ENCODE measurements at places on chromosomes 3 and 15.

GRCh38 chr15:60074181-60074885, 70.2 kb downstream of the FOXB1 start:
- no peak for DNase-seq

GRCh38 chr3:123663977-123664376, 79.1 kb upstream of the HACD2 start:
- no peak for DNase-seq

- no peak for DNase-seq
Observed at GRCh38 chr3:67437789-67438188, 216.6 kb downstream of the SUCLG2 start.

DNA sequence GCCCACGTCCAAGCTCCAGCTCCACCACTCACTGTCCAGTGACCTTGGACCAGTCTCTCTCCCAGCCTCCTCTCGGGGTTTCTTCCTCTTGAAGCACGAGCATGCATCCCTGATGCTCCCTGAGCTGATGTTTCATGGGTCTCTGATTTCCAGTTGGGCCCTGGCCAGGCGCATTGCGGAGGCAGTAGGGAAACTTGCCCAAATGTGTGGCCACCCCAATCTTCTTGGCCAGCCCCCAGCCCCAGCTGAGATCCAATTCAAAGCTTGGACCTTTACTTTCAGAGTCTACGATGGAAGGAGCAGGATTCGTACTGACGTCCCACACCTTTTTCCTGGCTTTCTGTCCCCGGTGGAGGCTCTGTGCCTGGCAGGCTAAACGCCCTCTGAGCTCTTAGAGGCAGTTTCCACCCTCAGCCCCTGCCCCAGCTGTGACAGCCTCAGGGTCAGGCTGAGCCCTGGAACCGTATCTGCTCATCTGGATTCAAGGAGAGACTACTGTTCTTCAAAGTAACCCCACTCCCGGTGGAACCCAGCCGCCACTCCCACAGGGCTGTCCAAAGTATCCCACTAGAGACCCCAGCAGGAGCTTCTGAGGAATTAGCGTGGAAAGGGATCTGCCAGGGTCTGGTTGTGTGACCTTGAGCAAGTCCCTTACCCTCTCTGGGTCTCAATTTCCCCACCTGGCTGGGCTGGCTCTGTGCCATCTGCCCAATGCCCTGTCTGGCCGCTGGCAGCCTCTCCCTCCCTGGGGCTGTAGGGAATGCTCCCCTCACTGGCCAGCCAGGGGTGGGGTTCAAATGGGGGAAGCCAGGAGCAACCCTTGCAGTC, 37.4 kb downstream of the CPN2 start:
- DNase-seq: no peak

GRCh38 chr3:128133273-128133883, 9.8 kb upstream of the RUVBL1 start:
- DNase-seq: peak; percentile 41

GRCh38 chr15:63593705-63594671, 3.2 kb upstream of the FBXL22 start:
- DNase-seq: no peak

DNA sequence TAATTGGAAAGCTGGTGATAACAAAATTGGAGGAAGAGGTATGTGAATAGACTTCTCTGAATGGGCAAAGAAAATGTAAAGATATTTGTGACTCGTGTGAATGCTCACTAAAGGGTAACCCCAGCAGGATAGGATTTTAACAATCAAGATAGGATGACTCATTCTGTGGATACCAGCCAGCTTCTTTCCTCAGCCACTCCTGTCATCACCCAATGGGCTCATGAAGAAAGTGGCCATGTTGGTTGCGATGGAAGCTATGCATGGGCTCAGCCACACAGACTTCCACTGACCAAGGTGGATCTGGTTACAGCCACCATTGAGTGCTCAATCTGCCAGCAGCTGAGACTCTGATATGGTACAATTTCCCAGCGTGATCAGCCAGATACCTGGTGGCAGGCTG, 40.9 kb downstream of the STRIT1 start:
- no peak for DNase-seq

- DNase-seq: no peak
Observed at GRCh38 chr15:25771338-25771706, 91.8 kb downstream of the ATP10A start.

DNA sequence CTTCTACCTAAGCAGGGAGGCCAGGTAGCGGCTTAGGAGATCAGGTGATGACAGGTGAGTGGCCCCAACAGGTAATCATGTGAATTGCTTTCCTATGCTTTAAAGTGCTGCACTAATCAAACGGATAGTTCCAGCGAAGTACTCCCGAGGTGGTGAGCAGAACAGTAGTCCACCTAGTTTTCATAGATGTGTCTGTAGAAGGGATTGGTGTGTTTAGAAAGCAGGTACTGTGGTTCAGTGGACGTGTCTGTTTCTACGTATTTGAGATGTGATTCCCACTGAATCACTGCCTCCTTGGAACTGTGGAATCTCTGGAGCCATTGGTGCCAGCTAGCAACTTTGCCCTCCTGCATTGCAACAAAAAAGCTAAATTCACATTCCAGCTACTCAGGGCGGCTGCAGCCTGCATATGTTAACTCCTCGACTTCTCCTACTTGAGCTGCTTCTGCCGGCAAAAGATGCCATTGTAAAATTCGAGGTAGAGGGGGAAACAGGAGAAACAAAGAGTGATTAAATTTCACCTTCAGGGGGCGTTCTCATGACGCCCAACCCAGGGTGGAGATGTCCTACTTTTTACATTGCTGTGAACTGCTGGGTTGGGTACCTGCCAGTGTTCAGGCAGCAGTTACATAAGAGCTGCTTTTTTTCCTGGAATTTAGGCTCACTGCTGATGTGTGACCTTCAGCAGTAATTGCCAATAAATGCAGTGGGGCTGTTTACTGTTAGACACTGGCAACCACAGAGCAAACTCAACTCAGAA, 227.3 kb downstream of the ITPR1 start:
- no peak for DNase-seq

GRCh38 chr15:57079931-57080620, 161.6 kb downstream of the TCF12 start:
- DNase-seq: no peak

DNA sequence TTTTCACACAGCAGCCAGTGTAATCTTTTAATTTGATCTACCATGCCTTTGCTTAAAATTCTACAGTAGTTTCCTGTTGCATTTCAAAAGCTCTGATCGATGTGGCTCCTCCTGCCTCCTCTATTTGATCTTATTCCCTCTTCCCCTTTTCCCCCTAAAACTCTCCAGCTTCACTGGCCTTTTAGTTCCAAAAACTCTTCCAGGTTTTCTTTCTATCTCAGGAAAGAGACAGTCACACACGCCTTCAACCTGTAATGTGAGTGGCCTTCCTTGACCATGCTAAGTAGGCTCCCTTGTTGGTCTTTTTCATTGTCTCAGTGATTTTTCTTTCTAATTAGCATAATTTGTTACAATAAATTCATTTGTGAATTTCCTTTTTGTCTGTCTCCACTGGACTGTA, 985 bp downstream of the TEX9 start:
- no peak for DNase-seq

GRCh38 chr3:178802259-178802658, 266.0 kb downstream of the KCNMB2 start:
- DNase-seq: no peak

- DNase-seq: no peak
Observed at GRCh38 chr3:160105907-160106584, 117.4 kb downstream of the IL12A start.

GRCh38 chr3:190546881-190547510, 33.1 kb downstream of the IL1RAP start:
- no peak for DNase-seq

GRCh38 chr15:79427781-79428598, 4.1 kb upstream of the MINAR1 start:
- DNase-seq: no peak

DNA sequence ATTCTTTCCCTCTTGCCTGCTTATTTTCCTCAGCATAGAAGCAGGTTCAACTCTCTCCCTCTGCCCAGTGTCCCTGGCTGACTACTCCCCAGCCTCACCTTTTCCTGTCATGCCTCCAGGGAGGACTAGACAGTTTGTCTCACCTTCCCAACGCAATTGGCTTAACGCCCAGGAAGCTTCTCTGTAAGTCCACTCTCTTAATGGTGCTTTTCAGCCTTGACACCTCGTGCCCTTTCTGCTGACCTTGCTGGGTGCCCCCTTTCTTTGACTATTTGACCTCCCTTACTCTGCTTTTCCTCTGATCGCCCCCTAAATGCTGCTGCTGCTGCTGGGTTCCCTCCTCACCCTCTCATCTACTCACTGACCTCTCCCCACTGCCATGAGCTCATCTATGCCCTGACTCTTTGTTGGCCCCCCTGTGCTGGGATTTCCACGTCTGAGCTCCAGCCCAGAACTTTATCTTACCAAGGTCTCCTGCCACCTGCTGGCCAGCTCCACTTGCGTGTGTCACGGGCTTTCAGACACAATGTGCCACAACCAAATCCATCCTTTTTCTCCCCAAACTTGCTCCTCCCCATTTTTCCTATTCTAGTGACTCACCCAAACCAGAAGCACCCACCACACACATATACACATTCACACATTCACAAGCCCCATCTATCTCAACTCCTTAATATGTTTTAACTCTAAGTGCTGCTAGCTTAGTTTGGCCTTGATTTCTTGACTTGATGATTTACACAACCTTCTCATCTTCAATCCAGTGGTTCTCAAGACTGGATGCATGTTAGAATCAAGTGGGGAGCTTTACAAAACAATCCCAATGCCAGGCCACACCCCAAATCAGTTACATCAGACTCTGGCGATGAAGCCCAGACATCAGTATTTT, 16.6 kb downstream of the EPB42 start:
- DNase-seq: peak; percentile 19

- DNase-seq: no peak
Observed at GRCh38 chr15:67559576-67559975, 17.1 kb downstream of the MAP2K5 start.

GRCh38 chr3:98784666-98785600, 21.8 kb downstream of the ST3GAL6 start:
- no peak for DNase-seq

DNA sequence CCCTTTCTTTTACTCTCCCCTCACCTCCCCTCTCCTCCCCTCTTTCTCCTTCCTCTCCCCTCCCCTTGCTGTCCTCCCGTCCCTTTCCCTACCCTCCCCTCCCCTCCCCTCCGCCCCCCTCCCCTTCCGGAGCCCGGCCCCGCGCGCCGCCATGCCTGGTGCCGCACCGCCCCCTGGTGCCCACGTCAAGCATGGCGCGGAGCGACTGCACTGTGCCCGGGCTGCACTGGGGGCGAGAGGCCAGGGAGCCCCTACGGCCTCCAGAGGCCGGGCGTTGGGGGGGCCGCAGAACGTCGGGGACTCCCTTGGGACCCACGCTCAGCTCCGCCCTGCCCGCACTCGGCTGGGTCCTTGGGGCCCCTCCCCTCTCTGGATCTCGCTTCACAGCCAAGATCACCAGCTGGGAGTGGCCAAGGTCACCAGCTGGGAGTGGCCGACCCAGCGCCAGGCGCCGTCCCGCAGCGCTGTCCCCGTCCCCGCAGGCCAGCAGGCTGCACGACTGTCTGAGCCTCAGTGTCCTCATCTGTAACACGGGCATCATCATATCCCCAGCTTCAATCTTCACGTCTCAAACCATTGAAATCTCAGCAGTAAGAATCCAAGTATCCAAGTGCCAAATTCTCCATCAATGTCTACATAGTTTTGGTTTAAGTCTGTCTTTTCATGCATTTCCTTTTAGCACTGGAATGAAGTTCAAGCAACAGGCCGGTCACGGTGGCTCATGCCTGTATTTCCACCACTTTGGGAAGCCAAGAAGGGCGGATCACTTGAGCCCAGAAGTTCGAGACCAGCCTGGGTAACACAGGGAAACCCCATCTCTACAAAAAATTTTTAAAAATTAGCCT, 42.5 kb downstream of the TPRA1 start:
- DNase-seq: peak; percentile 45

DNA sequence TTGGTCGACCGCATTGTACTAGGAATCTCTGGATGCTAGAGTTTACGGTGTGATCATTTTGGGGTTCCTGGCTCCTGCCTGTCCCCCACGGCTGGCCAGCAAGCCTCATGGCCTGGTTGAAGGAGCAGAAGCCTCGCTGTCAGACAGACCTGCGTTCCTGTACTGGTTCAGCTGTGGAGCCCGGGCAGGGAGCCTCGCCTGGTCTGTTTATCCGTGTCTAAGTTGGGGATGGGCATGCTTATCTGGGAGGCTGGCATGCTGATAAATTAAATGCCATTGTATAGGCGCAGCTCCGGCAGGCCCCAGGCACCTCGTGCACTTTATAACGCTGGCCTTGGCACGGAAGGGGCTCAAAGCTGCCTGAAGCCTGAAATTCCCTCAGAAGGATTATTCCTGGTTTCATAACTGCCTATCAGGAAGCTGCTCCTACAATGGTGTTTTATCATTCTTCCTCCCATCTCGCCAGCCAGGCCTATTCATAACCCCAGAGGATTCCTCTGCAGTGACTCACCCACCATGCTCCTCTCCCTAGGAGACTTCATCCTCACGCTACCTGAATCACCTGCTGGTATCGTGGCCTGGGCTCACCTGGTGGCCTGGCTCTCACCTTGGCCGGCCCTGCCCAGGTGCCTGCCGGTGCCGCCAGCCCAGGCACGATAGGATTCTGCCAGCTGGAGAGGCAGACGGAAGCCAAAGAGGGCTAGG, 110.9 kb downstream of the ASB7 start:
- DNase-seq: no peak

- DNase-seq: no peak
Observed at GRCh38 chr3:51715231-51715976, 8.5 kb downstream of the GRM2 start.

DNA sequence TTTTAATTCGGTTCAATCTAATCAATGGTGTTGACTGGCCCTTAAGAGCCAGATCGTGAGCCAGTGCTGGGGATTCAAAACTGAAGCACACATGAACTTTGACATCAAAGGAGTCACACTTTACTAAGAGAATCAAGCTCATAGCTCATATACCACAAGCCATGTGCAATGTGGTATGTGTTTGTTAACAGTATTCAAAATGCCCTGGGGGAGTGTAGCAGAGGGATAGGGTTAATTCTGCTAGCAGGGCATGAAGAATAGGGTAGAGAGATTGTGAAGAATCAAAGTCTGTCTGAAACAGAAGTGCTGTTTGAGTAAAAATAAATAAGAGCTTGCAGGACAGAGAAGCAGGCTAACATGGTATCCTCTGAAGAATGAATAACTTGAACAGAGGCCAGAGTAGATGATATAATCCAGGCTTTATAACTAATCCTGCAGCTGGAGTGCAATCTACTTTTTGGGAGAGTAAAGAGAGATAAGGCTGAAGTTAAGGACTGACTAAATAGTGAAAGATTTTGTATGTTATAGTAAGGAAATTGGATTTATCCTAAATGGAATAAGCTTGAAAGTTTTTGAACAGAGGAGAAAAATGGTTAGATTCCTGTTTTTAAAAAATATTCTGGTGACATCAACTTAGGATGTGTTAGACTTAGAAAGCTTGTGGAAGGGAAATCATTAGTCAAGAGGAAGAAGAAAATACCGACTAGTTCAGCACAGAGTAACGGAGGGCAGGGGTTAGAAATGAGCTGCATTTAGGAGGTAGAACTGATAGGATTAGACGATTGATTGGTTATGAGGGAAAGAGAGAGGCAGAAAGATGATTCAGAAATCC, 292.0 kb downstream of the NFKBIZ start:
- no peak for DNase-seq

GRCh38 chr3:187719628-187720336, 17.4 kb upstream of the RTP2 start:
- no peak for DNase-seq

- DNase-seq: no peak
Observed at GRCh38 chr3:9384141-9384828, 13.1 kb upstream of the SETD5 start.

Measured in stimulated activated CD8-positive, alpha-beta memory T cell treated with anti-CD3 and anti-CD28 coated beads, Interleukin-7, amount 100 ng/mL, for 1 hour (primary cell).